Suppressor macrophage treated with lipopolysaccharide for 1 hour (primary cell): ENCODE measurements at places on chromosomes 13 and 19.
A peak's percentile ranks its signal among the peaks of the same experiment; 100 is the strongest.

GRCh38 chr19:1725100-1726064, 27.9 kb upstream of the ONECUT3 start:
- peak; percentile 46 for DNase-seq

- DNase-seq: no peak
Observed at GRCh38 chr19:1483131-1483978, 4.3 kb upstream of the C19orf25 start.

GRCh38 chr19:10981252-10981895, 20.5 kb downstream of the SMARCA4 start:
- DNase-seq: no peak

DNA sequence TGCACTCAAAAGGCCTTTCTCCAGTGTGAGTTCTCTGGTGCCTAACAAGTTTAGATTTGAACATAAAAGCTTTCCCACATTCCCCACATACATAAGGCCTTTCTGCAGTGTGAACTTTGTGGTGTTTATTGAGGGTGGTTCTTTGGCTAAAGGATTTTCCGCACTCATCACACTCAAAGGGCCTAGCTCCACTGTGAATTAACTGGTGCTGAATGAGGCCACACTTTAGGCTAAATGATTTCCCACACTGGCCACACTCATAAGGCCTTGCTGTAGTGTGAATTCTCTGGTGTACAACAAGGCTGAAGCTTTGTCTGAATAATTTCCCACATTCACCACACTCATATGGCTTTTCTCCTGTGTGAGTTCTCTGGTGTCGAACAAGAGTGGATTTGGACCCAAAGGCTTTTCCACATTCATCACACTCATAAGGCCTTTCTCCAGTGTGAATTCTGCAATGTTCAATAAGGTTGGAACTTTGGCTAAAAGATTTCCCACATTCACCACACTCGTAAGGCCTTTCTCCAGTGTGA, 6.2 kb downstream of the ZNF416 start:
- no peak for DNase-seq

GRCh38 chr19:29105629-29106292, 107.2 kb downstream of the UQCRFS1 start:
- DNase-seq: no peak

GRCh38 chr13:27592865-27593264, 27.5 kb downstream of the LNX2 start:
- no peak for DNase-seq

DNA sequence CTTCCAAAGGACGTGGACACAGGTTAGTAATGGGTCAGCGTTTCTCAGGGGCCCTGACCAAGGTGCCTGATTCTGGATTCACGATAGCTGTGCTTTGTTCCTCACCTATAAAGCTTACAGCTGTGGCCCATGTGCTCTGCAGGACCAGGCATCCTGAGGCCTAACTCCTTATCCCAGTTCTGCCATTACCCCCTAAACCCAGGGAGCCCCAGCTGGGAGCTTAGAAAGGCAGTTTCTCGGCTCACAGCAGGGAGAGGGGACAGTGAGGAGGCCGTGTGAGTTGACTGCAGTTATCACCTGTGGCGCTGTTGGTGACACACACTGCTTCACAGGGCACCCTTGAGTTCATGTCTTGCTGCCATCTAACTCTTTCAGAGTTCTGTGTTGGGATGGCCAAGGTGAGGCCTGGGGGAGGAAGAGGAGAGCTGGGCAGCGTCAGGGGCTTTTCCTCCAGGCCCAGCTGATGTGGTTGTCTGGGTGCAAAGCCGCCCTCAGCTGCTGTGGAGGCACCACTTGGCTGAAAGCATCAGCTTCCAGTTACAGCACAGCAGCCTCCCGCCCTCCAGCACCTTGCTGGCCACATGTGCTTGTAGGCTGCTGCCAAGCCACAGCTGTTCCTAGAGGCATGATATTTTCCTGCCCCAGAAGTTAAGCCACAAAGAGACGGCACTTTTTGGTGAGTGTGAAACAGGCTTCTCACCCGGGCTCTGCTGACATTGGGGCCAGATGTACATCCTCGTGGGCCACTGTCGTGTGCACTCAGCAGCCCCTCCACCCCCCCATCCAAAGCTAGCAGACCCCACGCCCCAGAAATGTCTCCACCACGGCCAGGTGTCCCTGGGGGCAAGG, 99.6 kb upstream of the MCF2L start:
- no peak for DNase-seq

DNA sequence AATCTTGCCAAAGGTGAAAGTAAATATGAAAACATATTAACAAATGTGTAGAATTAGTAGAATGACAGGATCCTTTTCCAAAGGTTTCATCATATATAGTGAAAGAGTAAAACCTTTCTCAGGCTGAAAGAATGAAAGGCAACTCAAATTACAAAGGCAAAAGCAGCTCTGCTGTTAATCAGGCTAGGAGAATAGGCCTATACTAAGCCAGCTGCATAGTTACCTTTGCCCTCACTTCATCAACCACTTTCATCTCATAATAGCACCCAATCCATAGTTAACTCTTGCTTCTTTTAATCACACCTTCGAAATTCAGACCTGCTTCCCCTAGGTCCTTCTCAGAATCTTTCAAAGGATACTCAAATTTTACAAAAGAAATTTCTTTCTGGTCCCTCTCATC, 1167.6 kb upstream of the ATXN8OS start:
- DNase-seq: no peak

GRCh38 chr19:6501740-6502648, at the start of gene TUBB4A:
TUBB4A (minus strand) TSS chr19:6502309; CDS start chr19:6502212, 97 bp downstream.
- DNase-seq: no peak

DNA sequence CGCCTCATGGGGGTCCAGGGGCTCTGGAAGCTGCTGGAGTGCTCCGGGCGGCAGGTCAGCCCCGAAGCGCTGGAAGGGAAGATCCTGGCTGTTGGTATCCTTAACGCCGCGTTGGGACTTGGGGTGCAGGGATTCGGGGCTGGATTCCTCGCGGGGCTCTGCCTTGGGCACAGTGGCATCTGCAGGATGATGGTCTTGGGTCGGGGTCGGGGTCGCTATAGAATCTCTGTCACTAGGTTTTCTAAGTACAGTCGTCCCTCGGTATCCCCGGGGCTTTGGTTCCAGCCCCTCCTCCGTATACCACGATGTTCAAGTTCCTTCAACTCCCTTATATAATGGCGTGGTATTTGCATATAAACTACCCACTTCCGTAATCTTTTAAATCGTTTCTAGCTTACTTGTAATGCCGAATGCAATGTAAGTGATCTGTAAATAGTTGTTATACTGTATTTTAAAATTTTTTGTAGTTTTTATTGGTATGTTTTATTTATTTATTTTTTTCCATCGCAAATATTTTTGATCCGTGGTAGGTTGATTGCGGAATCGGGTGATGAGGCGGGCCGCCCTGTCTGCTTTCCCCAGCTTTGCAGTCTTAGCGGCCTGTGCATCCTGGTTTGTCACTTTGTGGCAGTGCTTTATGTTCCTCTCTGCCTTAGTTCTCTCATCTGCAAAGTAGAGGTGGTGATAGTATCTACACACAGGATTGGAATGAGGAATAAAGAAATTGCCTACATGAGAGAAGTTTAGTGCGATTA, 606 bp downstream of the ERCC5 start:
- peak; percentile 71 for DNase-seq

GRCh38 chr19:10431943-10432735, 11.8 kb downstream of the PDE4A start:
- DNase-seq: peak; percentile 78

DNA sequence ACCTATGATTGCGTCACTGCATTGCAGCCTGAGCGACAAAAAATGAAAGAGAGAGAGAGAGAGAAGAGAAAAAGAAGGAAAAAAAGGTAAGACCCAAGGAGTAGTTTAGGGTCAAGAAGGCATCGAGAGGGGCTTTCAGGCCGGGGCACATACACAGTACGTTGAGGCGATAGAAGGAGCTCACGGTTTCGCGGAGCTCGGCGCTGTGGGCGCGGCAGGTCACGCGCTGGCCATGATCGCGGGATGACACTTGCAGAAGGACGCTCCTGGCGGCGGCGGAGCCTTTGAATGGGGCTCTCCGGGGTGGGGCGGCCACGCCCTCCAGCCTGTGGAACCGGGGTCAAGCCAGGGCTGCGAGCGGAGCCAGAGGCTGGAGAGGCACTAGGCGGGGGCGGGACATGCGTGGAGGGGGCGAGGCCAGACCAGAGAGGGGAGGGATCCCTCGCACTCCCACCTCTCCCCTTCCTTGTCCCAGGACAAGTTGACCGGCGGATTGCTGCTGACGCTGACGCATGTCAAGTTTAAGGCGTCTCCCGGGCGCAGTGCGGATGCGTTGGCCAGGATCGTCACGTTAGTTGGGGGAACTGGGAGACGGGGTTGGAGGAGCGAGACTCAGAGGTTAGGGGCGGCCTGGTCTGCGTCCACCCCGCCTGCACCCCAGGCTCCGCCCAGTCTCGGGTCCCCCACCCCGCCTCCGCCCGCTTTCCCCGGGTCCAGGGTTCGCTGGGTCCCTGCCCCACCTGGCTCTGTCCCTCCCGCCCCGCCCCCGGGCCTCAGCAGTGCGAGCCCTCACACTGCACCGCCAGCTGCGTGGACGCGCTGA, 6.9 kb downstream of the NPHS1 start:
- peak; percentile 68 for DNase-seq

DNA sequence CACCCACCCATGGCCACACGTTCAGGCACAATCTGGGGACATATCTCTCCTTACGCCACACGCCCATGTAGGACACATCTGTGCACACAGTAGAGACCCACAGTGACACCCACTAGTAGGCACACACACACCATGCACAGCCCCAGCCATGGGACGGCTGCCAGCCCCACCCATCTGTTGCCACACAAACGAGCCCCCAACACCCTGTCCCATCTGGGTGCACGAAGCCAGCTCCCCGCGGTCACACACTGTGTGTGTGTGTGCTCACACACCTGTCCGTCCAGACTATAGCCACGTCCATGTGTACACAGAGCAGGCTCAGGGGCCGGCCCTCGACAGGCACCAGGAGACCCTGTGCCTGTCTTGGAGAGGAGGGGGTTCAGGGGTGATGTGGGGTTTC, 10.6 kb downstream of the ERFL start:
- DNase-seq: no peak

GRCh38 chr13:48775804-48776203, 122.1 kb downstream of the CYSLTR2 start:
- no peak for DNase-seq

DNA sequence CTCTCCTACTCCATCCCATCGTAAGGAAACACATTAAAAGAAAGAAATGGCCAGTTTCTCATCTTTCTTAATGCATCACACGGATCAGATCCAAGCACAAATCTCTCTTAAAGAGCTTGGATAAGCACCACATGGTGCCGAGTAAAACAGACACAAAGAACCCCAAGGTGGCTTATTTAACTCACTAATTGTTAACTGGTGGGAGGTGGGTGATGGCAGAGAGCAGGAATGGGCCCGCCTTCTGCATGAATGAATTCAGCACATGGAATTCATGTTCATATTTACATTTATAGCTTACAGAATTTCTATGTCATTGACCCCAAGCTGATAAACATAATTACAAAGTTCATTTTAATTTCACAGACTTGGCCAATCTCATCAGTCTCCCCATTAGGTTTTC, 89.9 kb downstream of the MZT1 start:
- DNase-seq: no peak

- no peak for DNase-seq
Observed at GRCh38 chr13:50993934-50994333, 84.3 kb downstream of the RNASEH2B start.

GRCh38 chr13:26599860-26600259, 42.4 kb downstream of the WASF3 start:
- no peak for DNase-seq

DNA sequence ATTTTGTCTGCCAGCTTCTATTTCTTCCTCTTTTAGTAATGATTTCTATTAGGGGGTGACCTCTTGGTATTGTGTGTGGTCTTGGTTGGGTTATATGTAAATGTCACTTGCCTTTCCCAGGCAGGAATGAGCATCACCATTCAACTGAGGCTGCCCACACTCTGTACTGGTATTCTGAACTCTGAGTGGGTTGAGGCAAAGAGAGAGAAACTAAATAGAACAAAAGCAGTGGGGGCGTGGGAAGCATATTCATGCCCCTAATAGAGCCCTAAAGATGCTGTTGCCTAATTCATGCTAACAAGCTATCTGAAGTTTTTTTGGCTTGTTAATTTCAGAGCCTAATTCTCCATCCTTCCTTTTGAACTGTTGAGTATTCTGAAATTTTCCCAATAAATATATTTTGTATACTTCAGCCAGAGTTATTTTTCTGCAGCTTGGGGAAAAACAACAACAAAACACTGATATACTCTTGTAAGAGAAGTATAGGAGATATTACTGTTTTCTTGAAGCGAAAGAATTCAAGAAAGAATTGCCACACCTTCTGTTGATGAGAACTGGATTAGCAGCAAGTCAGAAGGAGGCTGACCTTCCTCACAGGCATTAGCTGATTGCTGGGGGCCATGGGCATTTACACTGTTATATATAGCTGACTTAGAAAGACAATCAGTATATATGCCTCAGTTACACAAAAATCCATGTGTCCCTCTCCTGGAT, 315.8 kb upstream of the KLF12 start:
- DNase-seq: no peak

DNA sequence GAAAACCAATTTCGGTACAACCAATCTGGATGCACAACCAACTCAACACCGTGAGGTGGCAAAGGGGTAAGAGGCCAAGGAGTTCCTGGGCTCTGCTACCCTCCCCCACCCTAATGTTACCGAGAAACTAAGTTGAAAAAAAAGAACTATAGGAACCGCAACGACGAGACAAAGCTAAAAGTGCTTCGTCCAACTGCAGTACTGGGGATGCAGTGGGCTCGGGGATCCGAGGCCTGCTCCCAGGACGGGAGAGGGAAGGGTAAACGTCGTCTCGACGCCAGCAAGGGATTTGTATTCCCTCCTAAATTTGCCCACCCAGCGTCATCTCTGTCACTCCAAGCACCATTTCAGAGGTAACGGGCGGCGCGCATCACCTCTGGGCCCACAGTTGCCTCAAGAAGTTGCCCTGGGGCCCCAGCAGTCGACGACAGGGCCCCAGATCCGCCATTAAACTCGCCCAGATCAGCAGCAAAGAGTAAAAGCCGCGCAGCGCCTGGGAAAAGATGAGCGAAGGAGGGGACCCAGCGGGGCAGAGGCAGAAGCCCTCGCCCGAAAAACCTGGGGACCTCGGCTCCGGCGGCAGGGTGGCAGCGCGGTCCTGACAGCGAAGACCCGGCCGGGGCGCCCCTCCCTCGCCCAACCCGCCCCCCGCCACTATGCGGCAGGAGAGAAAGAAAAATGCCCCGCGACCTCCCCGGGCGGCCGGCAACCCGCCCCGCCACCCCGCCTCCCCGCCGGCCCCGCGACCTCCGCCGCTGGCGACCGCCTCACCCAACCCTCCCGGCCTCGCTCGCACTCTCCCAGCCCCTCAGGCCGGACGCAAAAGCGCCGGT, 752 bp downstream of the ZMYM5 start:
- peak; percentile 30 for DNase-seq

DNA sequence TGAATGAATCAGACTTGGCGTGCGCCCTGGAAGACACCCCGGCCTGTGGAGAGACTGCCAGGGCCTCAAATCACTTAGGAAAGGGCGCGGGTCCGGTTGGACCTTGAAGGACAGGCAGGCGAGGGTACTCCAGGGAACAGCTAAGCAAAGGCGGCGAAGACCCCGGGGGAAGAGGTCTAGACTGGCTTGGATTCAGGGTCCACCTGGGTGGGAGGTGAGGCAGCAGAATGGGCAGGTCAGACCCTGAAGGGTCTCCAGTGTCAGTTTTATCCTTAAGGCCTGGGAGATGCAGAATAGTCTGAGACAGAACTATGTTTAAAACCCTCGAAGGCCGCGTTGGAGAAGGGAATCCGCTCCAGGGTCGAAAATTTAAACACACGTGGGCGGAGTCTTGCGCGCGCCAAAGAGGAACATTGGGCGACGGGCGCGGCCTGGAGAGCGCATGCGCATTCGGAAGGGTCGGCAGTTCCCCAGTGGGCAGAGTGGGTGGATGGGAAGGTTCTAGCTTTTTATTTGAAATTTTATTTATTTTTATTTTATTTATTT, 567 bp upstream of the SMG9 start:
- DNase-seq: peak; percentile 94
